D341Med (cell line): ENCODE measurements at places on chromosomes 1 and 21.

DNA sequence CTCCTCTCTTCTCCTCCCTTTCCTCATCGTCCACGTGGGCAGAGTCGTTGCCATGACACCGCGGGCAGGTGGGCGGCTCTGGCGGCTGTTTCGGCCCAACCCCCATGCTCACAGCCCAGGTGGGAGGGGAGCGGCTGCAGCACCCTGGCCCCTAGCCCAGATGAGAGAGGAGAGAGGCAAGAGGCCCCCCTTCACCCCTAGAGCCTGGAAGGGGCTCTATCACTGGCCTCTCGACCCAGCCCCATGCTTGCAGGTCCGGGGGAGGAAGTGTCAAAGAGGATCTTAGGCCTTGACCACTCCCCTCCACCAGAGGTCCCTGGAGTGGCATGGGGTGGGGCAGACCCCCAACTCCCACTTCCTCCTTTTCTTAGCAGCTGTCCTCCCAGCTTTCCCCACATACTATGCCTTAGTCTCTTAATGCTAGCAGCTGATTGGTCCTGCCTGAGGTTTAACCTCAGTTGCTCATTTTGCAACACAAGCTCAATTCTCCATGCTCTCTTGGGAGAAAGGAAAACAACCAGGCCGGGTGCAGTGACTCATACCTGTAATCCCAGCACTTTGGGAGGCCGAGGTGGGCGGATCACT lies 10.4 kb downstream of the DLGAP3 start:
- no peak for DNase-seq

DNA sequence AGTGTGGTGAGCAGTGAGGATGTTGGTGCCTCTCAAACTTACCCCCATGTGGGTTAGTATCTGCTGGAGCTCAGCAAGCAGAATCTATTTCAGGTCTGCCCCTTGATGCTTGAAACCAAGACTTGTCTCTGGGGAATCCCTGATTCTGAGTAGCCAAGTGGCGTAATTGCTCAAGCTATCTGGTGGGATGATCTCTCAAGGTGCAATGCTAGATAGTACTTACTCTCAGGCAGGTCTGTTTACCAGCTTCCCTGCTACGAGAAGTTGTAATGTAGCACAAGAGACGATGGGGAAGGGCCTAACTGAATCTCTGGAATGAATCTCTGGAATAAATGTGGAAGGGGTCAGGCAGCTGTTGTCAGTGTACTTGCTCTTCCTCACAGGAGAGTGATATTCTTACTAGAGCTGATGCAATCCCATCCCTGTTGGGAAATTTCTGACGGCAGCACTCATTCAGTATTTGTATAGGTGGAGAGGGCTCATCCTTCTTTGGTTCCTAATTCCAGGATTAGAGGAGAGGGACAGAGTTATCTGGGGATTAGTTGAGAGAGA lies 65.4 kb downstream of the MACF1 start:
- DNase-seq, result peak; percentile 56

DNA sequence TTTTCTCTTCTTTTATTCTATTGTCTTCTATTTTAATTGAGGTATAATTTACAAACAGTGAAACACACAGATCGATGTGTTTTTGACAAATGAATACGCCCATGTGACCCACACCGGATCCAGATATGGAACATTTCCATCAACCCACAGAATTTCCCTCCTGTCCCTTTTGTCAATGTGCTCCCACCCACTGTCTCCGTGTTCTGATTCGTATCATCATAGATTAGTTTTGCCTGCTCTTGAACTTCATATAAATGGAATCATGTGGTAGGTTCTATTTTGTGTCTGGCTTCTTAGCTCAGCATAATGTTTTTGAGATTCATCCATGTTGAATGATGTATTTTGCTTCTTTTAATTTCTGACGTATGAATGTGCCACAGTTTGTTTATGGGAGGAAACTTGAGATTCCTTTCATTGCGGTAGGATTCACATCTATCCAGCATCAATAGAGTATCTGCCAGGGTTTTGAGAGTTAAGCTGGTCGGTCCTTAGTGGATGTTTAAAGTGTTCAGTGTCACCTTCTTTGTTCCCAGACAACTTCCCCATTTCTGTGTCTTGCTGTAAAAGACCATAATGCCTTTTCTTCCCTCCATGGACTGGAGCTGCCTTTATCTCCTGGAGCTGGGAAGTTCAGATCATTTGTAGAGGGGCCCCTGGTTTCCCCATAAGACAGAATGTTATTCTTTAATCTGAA lies 14.7 kb downstream of the NAV1 start:
- no peak for DNase-seq

- no peak for DNase-seq
These were observed 26.0 kb upstream of the BCL9 start for GRCh38 chr1:147515045-147515869.

GRCh38 chr1:236281198-236281653 lies 532 bp downstream of the ERO1B start:
- peak; percentile 76 for DNase-seq

GRCh38 chr1:162040001-162040400 lies 16.3 kb upstream of the OLFML2B start:
- DNase-seq, result no peak

DNA sequence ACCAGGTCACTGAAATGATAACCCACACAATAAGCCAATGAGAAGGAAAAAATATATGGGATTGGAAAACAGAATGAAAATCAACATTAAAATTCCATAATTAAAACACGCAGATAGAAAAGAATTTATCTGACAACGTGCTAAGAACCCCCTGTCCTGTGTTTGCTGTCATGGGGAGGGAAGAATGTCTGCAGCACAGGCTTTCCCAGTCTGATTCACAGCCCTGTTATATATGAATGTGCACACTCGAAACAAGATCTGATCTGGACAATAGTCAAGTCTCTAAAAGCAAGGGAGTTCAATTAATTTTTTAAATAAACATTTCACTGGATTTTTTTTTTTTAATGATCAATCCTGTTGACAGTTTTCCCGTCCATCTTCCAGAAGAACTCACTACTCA lies 220.0 kb downstream of the RERE start:
- DNase-seq, result no peak

DNA sequence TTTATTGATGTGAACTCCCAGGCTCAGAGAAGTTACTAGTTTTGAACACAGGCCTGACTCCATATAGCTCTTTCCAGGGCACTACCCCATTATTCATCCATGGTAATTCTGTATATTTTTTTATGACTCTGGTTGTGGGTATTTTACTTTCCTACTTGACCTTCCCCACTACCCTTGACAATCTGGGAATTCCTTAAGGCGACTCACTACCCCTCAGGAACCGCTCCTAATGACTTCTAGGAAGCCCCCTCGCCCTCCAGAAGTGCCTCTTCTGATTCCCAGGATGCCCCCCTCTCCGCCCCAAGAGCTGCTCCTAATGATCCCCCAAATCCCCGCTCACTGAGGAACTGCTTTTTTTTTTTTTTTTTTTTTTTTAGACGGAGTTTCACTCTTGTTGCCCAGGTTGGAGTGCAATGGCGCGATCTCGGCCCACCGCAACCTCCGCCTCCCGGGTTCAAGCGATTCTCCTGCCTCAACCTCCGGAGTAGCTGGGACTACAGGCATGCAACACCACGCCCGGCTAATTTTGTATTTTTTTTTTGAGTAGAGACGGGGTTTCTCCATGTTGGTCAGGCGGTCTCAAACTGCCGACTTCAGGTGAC lies 972 bp upstream of the KDM4A start:
- DNase-seq, result no peak

- DNase-seq, result no peak
These were observed 67.4 kb downstream of the FOXD2 start for GRCh38 chr1:47505267-47505666.

DNA sequence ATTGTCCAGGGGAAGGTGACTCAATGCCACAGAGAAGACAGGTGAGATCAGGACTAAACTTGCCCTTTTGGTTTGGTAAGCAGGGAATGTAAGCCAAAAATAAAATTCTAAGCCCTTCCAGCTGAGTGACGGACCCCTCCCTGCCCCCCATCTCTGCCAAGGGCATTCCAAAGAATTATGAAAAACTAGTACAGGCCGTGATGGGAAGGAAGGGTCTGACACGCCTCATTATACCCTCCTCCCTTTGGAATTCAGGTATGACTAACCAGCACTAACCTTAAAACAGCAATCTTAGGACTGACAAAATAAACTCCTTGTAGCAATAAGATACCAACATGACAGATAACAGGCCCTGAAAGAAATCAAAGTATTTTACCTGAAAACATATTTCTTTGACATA lies 99.6 kb downstream of the GABPA start:
- no peak for DNase-seq

GRCh38 chr1:234969581-234970400 lies 158.8 kb downstream of the TOMM20 start:
- DNase-seq, result no peak

DNA sequence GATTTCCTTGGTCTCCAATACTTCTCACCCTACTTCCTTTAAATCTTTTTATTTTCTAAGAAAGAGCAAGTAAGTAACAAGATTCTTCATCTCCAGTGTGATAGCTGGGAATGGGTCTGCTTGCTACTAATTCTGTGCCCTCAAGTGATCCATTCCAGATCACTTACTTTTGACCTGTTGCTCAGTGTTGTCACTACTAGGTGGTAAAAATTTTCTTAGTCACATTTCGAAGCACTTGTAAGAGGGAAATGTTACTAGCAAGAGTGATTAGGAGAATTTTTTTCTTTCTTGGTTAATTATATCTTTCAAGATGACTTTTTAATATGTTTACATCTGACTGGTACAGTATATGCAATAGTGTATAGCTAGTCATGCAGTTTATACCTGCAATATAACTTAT lies 2.2 kb downstream of the UBAP2L start:
- DNase-seq, result no peak

DNA sequence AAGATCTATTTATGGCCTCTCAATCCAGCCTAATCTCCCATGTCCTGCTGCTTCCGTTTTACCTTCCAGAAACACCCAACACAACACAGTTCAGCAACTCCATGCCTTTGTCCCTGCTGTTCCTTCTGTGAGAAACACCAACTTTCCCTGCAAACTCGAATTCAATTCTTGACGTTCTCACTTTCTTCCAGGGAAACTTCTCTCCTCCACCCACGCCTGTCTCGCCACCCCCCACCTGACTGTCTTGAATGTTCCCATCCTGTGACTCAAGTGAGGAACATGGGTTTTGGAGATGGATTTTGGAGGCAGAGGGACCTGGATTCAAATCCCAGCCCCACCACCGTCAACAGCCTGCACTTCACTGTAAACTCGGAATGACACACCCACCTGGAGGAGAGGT lies 44.8 kb downstream of the GRHL3 start:
- DNase-seq, result no peak

DNA sequence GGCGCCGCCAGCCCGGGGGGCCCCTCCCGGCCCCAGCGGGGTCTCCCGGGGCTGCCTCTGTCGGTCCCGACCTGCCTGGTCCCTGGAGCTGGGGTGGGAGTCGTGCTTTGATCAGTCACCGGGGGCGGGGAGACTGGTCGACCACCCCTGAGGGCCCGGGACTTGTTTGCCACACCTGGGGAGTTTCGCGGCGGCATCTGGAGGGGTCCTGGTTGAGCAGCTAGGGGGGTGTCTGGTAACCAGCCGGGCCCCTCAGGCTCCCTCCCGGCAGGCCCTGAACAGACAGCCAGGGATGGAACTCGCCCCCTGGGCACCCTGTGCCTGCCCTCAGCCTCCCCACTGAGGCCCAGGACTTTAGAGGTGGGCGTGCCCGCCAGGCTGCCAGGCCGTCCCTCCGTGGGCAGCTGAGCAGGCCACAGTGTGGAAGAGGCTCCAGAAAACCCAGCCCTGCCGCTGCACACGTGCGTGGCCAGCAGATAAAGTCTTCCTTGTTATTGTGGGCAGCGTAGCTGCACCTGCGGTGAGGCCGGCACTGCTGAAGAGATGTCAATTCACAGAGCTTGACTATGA lies 13.3 kb upstream of the SAMD11 start:
- DNase-seq, result no peak

GRCh38 chr1:214516434-214517326 lies 34.7 kb downstream of the PTPN14 start:
- DNase-seq, result no peak

GRCh38 chr1:211822677-211823407 lies 7.7 kb downstream of the LPGAT1 start:
- DNase-seq, result no peak

GRCh38 chr1:246632281-246633168 lies 66.3 kb downstream of the CNST start:
- no peak for DNase-seq

DNA sequence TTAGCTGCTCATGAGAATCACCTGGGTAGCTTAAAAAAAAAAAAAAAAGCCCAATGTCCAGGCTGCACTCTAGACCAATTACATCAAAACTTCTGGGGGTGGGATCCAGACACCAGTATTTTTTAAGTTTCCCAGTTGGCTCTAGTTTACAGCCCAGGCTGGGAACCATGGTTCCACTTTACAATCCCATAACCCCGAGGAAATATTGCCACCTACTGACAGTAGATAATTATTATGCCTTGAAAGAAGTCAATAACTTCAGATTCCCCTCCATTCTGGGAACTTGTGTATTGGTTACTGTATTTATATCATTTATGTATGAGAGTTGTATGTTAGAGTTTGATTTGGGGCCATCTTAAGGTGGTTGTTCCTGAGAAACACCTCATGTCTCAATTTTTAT lies 100.2 kb downstream of the SPATA46 start:
- DNase-seq, result peak; percentile 69

GRCh38 chr1:18996548-18997177 lies 40.2 kb upstream of the IFFO2 start:
- no peak for DNase-seq

- no peak for DNase-seq
These were observed 38.2 kb downstream of the ZBTB40 start for GRCh38 chr1:22489823-22490222.

- DNase-seq, result no peak
These were observed 20.8 kb upstream of the PTPRF start for GRCh38 chr1:43509740-43510375.

DNA sequence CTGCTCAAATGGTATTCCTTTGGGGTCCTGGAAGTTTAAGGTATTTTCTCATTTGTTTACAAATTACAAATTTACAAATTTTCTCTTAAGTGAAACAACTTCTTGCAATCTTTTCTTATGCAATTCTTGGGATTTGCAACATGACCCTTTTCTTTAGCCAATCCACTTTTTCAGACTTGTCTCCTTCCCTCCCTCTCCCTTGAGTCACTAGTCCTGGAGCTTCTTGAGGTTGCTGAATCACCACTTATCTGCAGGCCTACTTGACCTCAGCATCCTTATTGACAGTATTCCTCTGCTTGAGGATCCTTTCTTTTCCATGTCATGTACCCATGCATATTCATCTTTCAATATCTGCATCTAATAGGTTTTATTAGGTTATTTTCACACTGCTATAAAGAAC lies 302.8 kb upstream of the ADAMTS5 start:
- no peak for DNase-seq
